ENCODE measurements at places on chromosomes 2 and 18. TPM values are rescaled to one million over a fixed set of nuclear protein-coding genes. Genes with fewer than 3 reads are reported as not detected.

DNA sequence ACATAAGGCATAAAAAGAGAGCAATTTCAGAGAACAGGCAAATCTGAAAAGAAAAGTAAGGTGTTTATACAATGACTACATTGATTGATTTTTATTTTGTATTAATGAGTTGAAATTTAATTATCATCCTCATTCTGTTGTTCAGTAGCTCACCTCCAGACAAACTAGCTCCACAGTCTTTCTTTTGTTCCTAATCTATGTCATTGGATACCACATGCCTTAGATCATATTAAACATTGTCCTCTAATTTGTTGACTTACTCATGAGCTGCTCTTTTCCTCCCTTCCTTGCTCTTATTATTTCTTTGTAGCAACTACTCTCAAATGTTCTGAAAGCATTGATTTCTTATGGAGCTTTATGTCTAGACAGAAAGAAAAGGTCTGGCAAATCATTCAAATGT lies 185.5 kb upstream of the ZSWIM2 start:
- no peaks in the 10 kb centered on the region for H3K27me3 ChIP-seq
- no peak overlapping the region for H3K27ac ChIP-seq
- H3K4me3 ChIP-seq = no peak overlapping the region
- H3K36me3 ChIP-seq = no peaks in the 10 kb centered on the region
- DNase-seq = no peak

DNA sequence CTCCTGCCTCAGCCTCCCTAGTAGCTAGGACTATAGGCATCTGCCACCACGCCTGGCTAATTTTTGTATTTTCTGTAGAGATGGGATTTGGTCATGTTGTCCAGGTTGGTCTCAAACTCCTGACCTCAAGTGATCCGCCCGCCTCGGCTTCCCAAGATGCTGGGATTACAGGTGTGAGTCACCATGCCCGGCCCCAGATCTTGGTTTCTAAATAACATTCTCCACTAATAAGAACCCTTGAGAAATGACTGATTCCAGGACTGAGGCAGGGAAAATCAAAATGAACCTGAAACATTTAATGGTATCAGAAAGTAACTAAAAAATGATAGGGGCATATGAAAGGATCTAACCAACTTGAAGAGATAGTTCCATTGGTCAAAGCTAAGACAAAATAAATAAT lies 34.0 kb downstream of the BMPR2 start:
- H3K27me3 ChIP-seq = no peaks in the 10 kb centered on the region
- H3K27ac ChIP-seq = no peak overlapping the region

- H3K4me1 ChIP-seq = no peaks in the 10 kb centered on the region
- no peak overlapping the region for H3K27ac ChIP-seq
- no peak for DNase-seq
- no peaks in the 10 kb centered on the region for H3K27me3 ChIP-seq
- H3K36me3 ChIP-seq = no peaks in the 10 kb centered on the region
- H3K4me3 ChIP-seq = no peak overlapping the region
Observed at GRCh38 chr2:157077753-157078350, 179.7 kb upstream of the GALNT5 start.

GRCh38 chr18:35510076-35510651 lies 12.4 kb upstream of the INO80C start:
- no peaks in the 10 kb centered on the region for H3K36me3 ChIP-seq
- H3K4me1 ChIP-seq = no peaks in the 10 kb centered on the region
- H3K27me3 ChIP-seq = no peaks in the 10 kb centered on the region
- H3K4me3 ChIP-seq = no peak overlapping the region
- DNase-seq = no peak

GRCh38 chr2:141806090-141806489 lies 324.7 kb downstream of the LRP1B start:
- H3K27ac ChIP-seq = no peak overlapping the region
- H3K36me3 ChIP-seq = no peaks in the 10 kb centered on the region
- H3K27me3 ChIP-seq = no peaks in the 10 kb centered on the region
- DNase-seq = no peak
- H3K4me3 ChIP-seq = no peak overlapping the region

GRCh38 chr2:40477361-40477760 lies 25.5 kb upstream of the SLC8A1 start:
- no peaks in the 10 kb centered on the region for H3K36me3 ChIP-seq
- H3K4me1 ChIP-seq = no peaks in the 10 kb centered on the region
- no peak overlapping the region for H3K27ac ChIP-seq
- no peak for DNase-seq

GRCh38 chr2:10614939-10615338 lies 74.8 kb downstream of the NOL10 start:
- no peaks in the 10 kb centered on the region for H3K36me3 ChIP-seq
- no peaks in the 10 kb centered on the region for H3K4me1 ChIP-seq
- H3K27ac ChIP-seq = no peak overlapping the region
- no peak for DNase-seq
- H3K27me3 ChIP-seq = no peaks in the 10 kb centered on the region

DNA sequence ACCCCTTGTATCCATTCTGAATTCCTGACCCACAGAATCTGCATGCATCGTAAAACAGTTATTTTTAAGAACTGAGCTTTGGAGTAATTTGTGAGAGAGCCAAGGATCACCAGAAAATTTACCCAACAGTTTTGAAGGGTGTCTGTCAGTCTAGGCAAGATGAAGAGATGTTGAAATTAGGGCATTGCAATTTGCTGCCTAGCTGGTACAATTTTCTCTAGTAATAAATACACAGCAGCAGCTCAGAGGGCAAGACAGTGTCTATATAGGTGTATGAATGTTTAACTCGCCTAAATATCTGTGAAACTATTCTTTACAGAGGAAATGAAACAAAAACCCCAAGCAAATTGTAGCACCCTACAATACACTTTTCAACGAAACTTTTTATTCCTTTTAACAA lies 377.8 kb upstream of the POU3F3 start:
- no peak overlapping the region for H3K27ac ChIP-seq
- no peaks in the 10 kb centered on the region for H3K4me1 ChIP-seq
- H3K4me3 ChIP-seq = no peak overlapping the region
- no peaks in the 10 kb centered on the region for H3K36me3 ChIP-seq

GRCh38 chr18:7071600-7071999 lies 46.0 kb downstream of the LAMA1 start:
- no peak for DNase-seq
- no peak overlapping the region for H3K4me3 ChIP-seq
- H3K27ac ChIP-seq = no peak overlapping the region
- H3K36me3 ChIP-seq = no peaks in the 10 kb centered on the region

GRCh38 chr2:85538507-85539360 lies at the start of gene MAT2A:
TSS of gene MAT2A (plus strand) at chr2:85539168. CDS start at chr2:85539288, 120 bp downstream.
- H3K4me1 ChIP-seq = peaks cover 14% of the 10 kb centered on the region
- peak within 1 kb of the TSS; percentile 100 for H3K27ac ChIP-seq
- H3K36me3 ChIP-seq = peaks cover 17% of the 10 kb centered on the region
- peak; percentile 98 for DNase-seq
- H3K27me3 ChIP-seq = no peaks in the 10 kb centered on the region
- H3K4me3 ChIP-seq = peak within 1 kb of the TSS; percentile 88

- no peak for DNase-seq
- H3K4me3 ChIP-seq = no peak overlapping the region
- no peaks in the 10 kb centered on the region for H3K27me3 ChIP-seq
- H3K27ac ChIP-seq = no peak overlapping the region
- H3K36me3 ChIP-seq = no peaks in the 10 kb centered on the region
Observed at GRCh38 chr2:47223980-47224379, 68.9 kb upstream of the STPG4 start.

- no peaks in the 10 kb centered on the region for H3K36me3 ChIP-seq
- H3K4me3 ChIP-seq = no peak overlapping the region
- H3K27me3 ChIP-seq = no peaks in the 10 kb centered on the region
- no peak for DNase-seq
Observed at GRCh38 chr18:28541276-28541930, 364.5 kb upstream of the CDH2 start.

GRCh38 chr2:9114458-9114857 lies 92.2 kb upstream of the ASAP2 start:
- DNase-seq = no peak
- no peaks in the 10 kb centered on the region for H3K27me3 ChIP-seq
- no peak overlapping the region for H3K4me3 ChIP-seq
- H3K27ac ChIP-seq = no peak overlapping the region
- H3K4me1 ChIP-seq = no peaks in the 10 kb centered on the region

- H3K36me3 ChIP-seq = no peaks in the 10 kb centered on the region
- no peaks in the 10 kb centered on the region for H3K4me1 ChIP-seq
- no peaks in the 10 kb centered on the region for H3K27me3 ChIP-seq
- no peak for DNase-seq
- H3K4me3 ChIP-seq = no peak overlapping the region
Observed at GRCh38 chr18:61530681-61531080, 197.5 kb downstream of the CDH20 start.

- no peaks in the 10 kb centered on the region for H3K27me3 ChIP-seq
- H3K4me3 ChIP-seq = no peak overlapping the region
- no peaks in the 10 kb centered on the region for H3K36me3 ChIP-seq
- no peaks in the 10 kb centered on the region for H3K4me1 ChIP-seq
Observed at GRCh38 chr2:156379071-156379470, 46.5 kb upstream of the NR4A2 start.

- H3K27me3 ChIP-seq = peaks cover 2% of the 10 kb centered on the region
- H3K36me3 ChIP-seq = no peaks in the 10 kb centered on the region
- peak within 1 kb of the TSS; percentile 93 for H3K27ac ChIP-seq
Observed at GRCh38 chr2:210224941-210225672, at the start of gene ACADL. TSS of gene ACADL (minus strand) at chr2:210225447. CDS start at chr2:210225263, 184 bp downstream.

DNA sequence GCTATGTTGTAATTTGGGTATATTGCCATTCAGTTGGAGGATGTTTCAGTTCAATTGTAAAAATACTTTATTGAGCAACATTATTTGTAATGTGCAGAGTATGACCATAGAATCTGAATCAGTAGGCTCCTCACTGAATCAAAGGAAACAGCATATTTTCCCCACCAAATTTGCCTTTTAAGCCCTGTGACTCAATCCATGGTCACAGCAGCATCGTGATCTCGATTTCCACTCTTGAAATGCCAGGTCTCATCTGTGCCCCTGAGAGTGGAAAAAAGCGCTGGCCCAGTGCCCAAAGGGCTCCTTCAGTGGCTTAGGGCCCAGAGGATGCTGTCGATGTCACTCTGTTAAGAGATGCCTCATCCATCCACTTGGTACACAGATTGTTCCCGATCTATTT lies 57.5 kb downstream of the FHOD3 start:
- no peak overlapping the region for H3K4me3 ChIP-seq
- no peaks in the 10 kb centered on the region for H3K27me3 ChIP-seq
- H3K27ac ChIP-seq = no peak overlapping the region
- no peak for DNase-seq
- peaks cover 4% of the 10 kb centered on the region for H3K4me1 ChIP-seq

- peak; percentile 67 for DNase-seq
- H3K4me3 ChIP-seq = peak overlapping the region; percentile 60
- peaks cover 6% of the 10 kb centered on the region for H3K4me1 ChIP-seq
- H3K27ac ChIP-seq = peak overlapping the region; percentile 97
- peaks cover 19% of the 10 kb centered on the region for H3K27me3 ChIP-seq
Observed at GRCh38 chr2:46297546-46298271, 502 bp downstream of the EPAS1 start.

- no peaks in the 10 kb centered on the region for H3K27me3 ChIP-seq
- H3K4me3 ChIP-seq = no peak overlapping the region
- H3K27ac ChIP-seq = no peak overlapping the region
- no peaks in the 10 kb centered on the region for H3K36me3 ChIP-seq
- peak; percentile 95 for DNase-seq
Observed at GRCh38 chr2:19670303-19670702, 231.5 kb downstream of the TTC32 start.

DNA sequence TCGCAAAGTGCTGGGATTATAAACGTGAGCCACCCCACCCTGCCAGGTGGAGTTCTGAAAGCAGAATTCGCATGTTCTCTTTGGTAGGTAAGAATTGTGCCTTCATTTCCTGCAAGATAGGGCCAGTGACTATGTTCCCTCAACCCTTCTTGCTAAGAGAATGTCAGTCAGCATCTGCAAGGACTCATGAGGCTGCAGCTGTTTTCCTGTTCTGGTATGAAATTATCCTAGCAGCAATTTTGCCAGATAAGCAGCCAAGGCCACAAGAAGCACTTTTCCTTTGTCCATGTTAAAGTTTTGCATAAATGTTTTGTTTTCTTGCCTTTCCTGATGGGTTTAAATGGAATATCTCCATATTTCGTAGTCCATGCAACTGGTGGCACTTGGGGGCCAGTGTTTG lies 6.8 kb upstream of the ARHGAP28 start:
- H3K27me3 ChIP-seq = no peaks in the 10 kb centered on the region
- no peak overlapping the region for H3K27ac ChIP-seq
- H3K4me1 ChIP-seq = no peaks in the 10 kb centered on the region
- H3K36me3 ChIP-seq = no peaks in the 10 kb centered on the region
- no peak overlapping the region for H3K4me3 ChIP-seq

The NAPG gene
- 39.4 TPM for total RNA-seq

The IL1F10 gene
- not detected for total RNA-seq

The ATP6V1B1 gene
- total RNA-seq = 37.9 TPM

The TRPM8 gene
- total RNA-seq = 2.5 TPM

The STARD6 gene
- 0.19 TPM for total RNA-seq

The CNGA3 gene
- not detected for total RNA-seq

The ZSWIM2 gene
- total RNA-seq = not detected

The TRMT61B gene
- 14.4 TPM for total RNA-seq

The ZBTB7C gene
- 13.8 TPM for total RNA-seq

The CPS1 gene
- 6.7 TPM for total RNA-seq

Measured in kidney (tissue), 22 donors.